ENCODE measurements at places on chromosomes 7 and 10. TPM values are rescaled to one million over a fixed set of nuclear protein-coding genes. Genes with fewer than 3 reads are reported as not detected.

TET1 gene
- total RNA-seq = 10.6 TPM

RHBDD2 gene
- 68.9 TPM for total RNA-seq

GLI3 gene
- total RNA-seq = 12.7 TPM

SH3PXD2A gene
- 9.4 TPM for total RNA-seq

TMEM229A gene
- not detected for total RNA-seq

MRPS16 gene
- total RNA-seq = 57.6 TPM

CYP26C1 gene
- total RNA-seq = not detected

PODXL gene
- 125 TPM for total RNA-seq

STEAP2 gene
- total RNA-seq = 25.9 TPM

TFEC gene
- 1.4 TPM for total RNA-seq

- peak; percentile 24 for DNase-seq
- H3K27me3 ChIP-seq = no peaks in the 10 kb centered on the region
- no peaks in the 10 kb centered on the region for H3K36me3 ChIP-seq
- no peak overlapping the region for H3K4me3 ChIP-seq
- no peak overlapping the region for H3K27ac ChIP-seq
Observed at GRCh38 chr7:21828841-21829240, 116.9 kb downstream of the CDCA7L start.

GRCh38 chr10:113126229-113127201, 176.5 kb downstream of the TCF7L2 start:
- no peaks in the 10 kb centered on the region for H3K27me3 ChIP-seq
- H3K36me3 ChIP-seq = no peaks in the 10 kb centered on the region
- H3K4me1 ChIP-seq = no peaks in the 10 kb centered on the region
- H3K27ac ChIP-seq = no peak overlapping the region
- H3K4me3 ChIP-seq = no peak overlapping the region
- DNase-seq = peak; percentile 74

DNA sequence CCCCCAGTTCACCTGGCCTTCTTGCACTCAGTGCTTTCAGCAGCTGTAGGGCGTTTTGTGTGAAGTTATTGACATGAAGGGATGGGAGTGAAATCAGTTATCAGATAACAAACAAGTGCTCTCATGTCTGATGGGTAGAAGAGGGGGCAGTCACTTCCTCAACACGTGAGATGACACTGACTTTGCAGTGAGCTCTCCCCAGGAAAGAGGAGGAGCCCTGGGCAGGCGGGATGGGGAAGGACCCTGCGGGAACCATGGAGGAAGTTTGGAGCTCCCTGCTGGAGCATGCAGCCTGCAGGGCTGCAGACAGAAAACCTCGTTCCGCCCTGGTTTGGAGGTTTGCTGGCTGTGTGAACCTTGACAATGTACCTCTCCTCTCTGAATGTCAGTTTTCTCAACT, 38.7 kb downstream of the GPR26 start:
- no peak overlapping the region for H3K27ac ChIP-seq
- no peaks in the 10 kb centered on the region for H3K36me3 ChIP-seq

GRCh38 chr7:106569500-106569929, 91.4 kb downstream of the CCDC71L start:
- no peak overlapping the region for H3K27ac ChIP-seq
- no peaks in the 10 kb centered on the region for H3K36me3 ChIP-seq
- H3K4me3 ChIP-seq = no peak overlapping the region
- DNase-seq = no peak
- no peaks in the 10 kb centered on the region for H3K27me3 ChIP-seq
- no peaks in the 10 kb centered on the region for H3K4me1 ChIP-seq

DNA sequence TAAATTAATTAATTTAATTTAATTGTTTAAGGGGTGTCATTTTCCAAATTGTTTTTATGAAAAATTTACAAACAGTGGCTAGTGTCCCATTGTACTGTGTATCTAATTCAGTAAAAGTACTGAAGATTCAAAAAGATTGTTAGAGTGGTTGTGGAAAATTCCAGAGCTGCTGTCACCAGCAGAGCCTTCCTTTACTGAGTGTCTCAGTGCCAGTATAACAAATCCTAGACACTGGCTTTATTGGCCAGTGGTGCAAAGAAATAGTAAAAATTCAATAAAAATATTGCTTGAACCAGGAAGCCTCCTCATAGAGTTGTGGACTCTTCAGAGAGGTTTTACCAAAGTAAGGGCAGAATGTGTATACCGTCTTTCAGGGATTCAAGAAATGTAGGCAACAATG, 23.1 kb upstream of the HERPUD2 start:
- peaks cover 5% of the 10 kb centered on the region for H3K4me1 ChIP-seq
- H3K4me3 ChIP-seq = no peak overlapping the region
- no peaks in the 10 kb centered on the region for H3K36me3 ChIP-seq

DNA sequence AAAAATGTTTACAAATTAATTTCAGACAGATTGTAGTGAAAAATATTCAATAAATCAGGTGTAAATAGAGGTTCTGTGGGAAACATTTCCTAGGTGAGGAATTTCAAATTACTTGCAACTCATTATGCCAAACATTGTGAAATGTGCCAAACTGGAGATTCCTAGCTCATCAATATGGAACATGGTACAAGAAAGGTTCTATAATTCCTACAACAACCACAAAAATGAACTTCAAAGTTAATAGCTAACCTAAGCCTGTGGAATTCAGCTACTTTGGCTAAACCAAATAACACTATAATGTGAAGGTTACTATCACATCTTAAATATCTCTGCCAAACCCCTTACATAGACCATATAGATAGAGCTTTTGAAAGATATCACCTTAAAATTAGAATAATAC, 223.3 kb upstream of the HGF start:
- H3K27ac ChIP-seq = no peak overlapping the region
- H3K4me3 ChIP-seq = no peak overlapping the region
- H3K4me1 ChIP-seq = no peaks in the 10 kb centered on the region
- no peaks in the 10 kb centered on the region for H3K27me3 ChIP-seq

DNA sequence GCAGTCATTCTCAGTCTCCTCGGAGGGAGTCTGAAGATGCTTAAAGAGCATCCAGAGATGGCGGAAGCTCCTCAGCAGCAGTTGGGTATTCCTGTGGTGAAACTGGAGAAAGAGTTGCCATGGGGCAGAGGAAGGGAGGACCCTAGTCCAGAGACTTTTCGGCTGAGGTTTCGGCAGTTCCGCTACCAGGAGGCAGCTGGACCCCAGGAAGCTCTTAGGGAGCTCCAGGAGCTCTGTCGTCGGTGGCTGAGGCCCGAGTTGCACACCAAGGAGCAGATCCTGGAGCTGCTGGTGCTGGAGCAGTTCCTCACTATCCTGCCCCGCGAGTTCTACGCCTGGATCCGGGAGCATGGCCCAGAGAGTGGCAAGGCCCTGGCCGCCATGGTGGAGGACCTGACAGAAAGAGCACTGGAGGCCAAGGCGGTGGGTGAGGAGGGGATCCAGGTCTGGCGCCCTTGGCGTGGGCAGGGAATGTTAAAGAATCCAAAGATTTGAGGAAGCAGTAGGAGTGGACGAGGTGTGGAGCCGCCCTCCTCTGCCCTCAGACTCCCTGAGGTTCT, 2.9 kb downstream of the ZSCAN25 start:
- no peak overlapping the region for H3K27ac ChIP-seq
- H3K36me3 ChIP-seq = peaks cover 51% of the 10 kb centered on the region
- H3K4me1 ChIP-seq = peaks cover 9% of the 10 kb centered on the region
- DNase-seq = no peak

GRCh38 chr7:44132039-44132438, 8.7 kb upstream of the POLD2 start:
- no peaks in the 10 kb centered on the region for H3K36me3 ChIP-seq
- H3K27ac ChIP-seq = no peak overlapping the region
- H3K4me1 ChIP-seq = peaks cover 8% of the 10 kb centered on the region

DNA sequence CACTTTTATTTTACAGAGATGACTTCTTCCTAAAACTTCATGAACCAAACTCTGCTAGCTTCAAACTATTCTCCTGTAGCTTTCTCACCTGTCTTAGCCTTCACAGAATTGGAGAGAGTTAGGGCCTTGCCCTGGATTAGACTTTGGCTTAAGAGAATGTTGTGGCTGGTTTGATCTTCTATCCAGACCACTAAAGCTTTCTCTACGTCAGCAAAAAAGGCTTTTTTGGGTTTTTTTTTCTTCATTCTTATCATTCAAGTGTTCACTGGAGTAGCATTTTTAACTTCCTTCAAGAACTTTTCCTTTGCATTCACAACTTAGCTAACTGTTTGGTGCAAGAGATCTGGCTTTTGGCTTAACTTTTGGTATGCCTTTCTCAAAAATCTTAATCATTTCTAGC, 19.3 kb upstream of the CCDC172 start:
- no peaks in the 10 kb centered on the region for H3K4me1 ChIP-seq
- DNase-seq = no peak
- no peak overlapping the region for H3K4me3 ChIP-seq
- H3K27ac ChIP-seq = no peak overlapping the region
- no peaks in the 10 kb centered on the region for H3K36me3 ChIP-seq
- no peaks in the 10 kb centered on the region for H3K27me3 ChIP-seq

DNA sequence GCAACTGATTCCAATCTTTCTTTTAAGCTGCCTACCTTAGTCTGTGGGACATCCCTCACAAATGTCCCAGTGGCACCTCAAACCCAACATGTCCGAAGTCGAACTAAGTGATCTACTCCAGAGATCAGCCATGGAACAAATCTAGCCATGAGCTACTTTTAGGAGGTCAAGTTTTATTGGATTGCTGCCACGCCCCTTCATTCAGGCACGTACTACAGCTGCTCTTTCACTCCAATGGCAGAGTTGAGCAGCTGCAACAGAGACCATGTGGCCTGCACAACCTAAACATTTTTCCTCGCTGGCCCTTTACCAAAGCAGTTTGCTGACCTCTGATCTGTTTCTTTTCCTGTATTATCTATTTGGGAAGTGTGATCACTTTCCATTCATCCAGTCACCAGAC, 192.4 kb upstream of the CDCA7L start:
- no peak overlapping the region for H3K27ac ChIP-seq
- H3K36me3 ChIP-seq = no peaks in the 10 kb centered on the region
- no peaks in the 10 kb centered on the region for H3K27me3 ChIP-seq
- DNase-seq = peak; percentile 65
- no peak overlapping the region for H3K4me3 ChIP-seq
- H3K4me1 ChIP-seq = peaks cover 14% of the 10 kb centered on the region

- no peaks in the 10 kb centered on the region for H3K27me3 ChIP-seq
- no peak overlapping the region for H3K27ac ChIP-seq
- DNase-seq = no peak
- H3K4me3 ChIP-seq = no peak overlapping the region
- H3K4me1 ChIP-seq = no peaks in the 10 kb centered on the region
Observed at GRCh38 chr7:91427051-91427450, 162.8 kb downstream of the FZD1 start.

- H3K36me3 ChIP-seq = no peaks in the 10 kb centered on the region
- H3K4me1 ChIP-seq = no peaks in the 10 kb centered on the region
- H3K27ac ChIP-seq = no peak overlapping the region
- H3K4me3 ChIP-seq = no peak overlapping the region
Observed at GRCh38 chr10:32190890-32191491, 134.8 kb upstream of the KIF5B start.

DNA sequence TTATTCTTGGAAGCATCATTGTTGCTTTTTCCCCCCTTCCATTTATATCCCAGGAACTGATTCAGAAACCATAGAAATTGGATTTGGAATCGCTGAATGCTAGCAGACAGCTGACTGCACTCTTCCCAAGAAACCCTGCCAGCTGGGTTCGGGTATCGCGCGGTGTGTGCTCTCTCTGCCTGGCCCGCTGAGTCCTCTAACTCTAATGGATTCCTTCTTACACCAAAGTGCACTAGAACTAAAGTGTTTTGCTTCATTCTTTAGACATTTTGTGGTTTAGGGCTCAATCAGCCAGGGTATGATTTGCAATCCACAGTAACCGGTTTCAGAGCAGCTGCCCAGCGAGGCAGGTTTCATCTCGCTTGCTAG, 92.2 kb downstream of the EGFR start:
- peak; percentile 37 for DNase-seq
- no peak overlapping the region for H3K27ac ChIP-seq
- H3K36me3 ChIP-seq = no peaks in the 10 kb centered on the region
- no peak overlapping the region for H3K4me3 ChIP-seq
- H3K4me1 ChIP-seq = peaks cover 3% of the 10 kb centered on the region
- no peaks in the 10 kb centered on the region for H3K27me3 ChIP-seq

GRCh38 chr7:24574386-24574785, 1.1 kb downstream of the PALS2 start:
- peak overlapping the region; percentile 41 for H3K27ac ChIP-seq
- H3K27me3 ChIP-seq = no peaks in the 10 kb centered on the region
- peak overlapping the region; percentile 53 for H3K4me3 ChIP-seq
- DNase-seq = peak; percentile 23
- H3K4me1 ChIP-seq = peaks cover 14% of the 10 kb centered on the region

DNA sequence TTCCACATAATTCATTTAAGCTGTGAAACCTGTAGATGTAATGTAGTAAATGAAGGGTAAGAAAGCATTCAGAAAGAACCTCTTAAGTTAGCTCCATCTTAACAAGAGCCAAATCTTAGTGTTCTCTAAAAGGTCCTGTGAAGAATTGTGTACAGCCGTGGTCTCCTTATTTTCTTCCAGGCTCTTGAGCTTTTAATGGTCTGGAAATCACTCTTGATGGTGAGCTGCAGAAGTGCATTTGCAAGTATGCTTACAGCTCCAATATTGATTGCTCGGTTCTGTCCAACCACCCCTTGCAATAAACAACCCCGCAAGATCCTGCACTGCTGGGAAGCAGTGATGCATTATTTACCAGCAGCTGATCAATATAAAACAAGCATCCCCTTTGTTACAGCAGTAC, 690.8 kb upstream of the FZD8 start:
- DNase-seq = peak; percentile 7
- H3K27ac ChIP-seq = no peak overlapping the region
- H3K4me1 ChIP-seq = peaks cover 21% of the 10 kb centered on the region

DNA sequence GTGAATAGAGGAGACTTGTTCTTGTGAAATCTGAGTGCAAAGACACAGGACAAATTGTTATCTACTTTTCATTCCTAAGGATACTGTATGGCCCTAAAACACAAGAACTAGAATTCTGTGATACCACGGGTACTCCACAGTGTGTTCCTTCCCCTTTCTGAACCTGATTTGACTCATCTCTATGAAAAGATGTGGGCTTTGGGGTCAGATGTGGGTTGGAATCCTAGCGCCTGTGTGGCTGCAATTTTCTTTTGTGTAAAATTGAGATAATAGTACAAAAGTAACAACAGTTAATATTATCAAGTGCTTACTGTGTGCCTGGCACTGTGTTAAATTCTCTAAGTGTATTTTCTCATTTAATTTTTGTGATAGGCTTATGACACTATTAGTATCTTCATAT, 8.1 kb downstream of the SRGN start:
- H3K4me1 ChIP-seq = no peaks in the 10 kb centered on the region
- H3K27ac ChIP-seq = no peak overlapping the region
- H3K27me3 ChIP-seq = no peaks in the 10 kb centered on the region
- DNase-seq = no peak
- H3K4me3 ChIP-seq = no peak overlapping the region

- DNase-seq = no peak
- no peaks in the 10 kb centered on the region for H3K27me3 ChIP-seq
- no peaks in the 10 kb centered on the region for H3K36me3 ChIP-seq
- H3K27ac ChIP-seq = no peak overlapping the region
Observed at GRCh38 chr7:83155407-83155806, 7.3 kb downstream of the PCLO start.

DNA sequence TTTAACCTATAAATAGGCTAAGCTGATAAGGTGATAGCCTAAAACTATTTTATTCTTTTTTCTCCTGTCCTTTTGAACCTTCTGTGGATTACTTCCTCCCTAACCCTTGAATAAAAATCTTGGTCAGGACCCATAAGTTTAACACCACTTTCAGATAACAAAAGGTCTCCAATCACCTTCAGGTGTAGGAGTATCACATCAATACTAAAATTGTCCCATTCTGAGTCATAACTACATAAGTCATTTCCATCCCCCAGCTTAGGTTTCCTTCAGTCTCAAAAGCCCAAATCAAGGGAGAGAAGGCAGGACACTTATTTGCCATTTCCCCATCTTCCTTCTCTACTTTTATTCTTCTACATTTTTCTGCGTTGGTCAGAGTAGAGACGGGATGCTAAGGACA, 56.9 kb upstream of the WNT16 start:
- DNase-seq = no peak
- no peaks in the 10 kb centered on the region for H3K36me3 ChIP-seq
- no peak overlapping the region for H3K27ac ChIP-seq
- H3K4me1 ChIP-seq = no peaks in the 10 kb centered on the region
- H3K4me3 ChIP-seq = no peak overlapping the region
